ENCODE measurements at places on chromosomes 5 and 9. TPM values are rescaled to one million over a fixed set of nuclear protein-coding genes. Genes with fewer than 3 reads are reported as not detected.

TRIM36 gene
- total RNA-seq = 0.18 TPM

TAF11L9 gene
- not detected for total RNA-seq

DNA sequence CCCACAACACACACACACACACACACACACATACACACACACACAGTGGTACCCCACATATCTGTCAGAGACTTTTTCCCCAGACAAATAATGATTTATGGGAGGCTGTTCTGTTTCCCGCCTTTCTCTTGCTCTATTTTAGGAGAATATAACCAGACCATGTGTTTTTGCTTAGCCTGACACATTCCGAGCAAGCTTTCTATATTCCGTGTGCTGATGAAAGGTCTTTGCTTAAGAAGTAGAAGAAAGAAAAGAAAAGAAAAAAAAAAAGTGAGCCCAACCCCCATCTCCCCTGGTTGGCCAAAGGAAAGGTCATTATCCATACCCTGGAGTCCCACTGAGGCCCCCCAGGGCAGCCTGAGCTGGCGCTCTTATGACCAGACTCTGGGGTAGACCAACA is 338.6 kb downstream of the SLIT3 start:
- H3K4me3 ChIP-seq = no peak overlapping the region
- no peak overlapping the region for H3K27ac ChIP-seq
- no peak for DNase-seq
- H3K27me3 ChIP-seq = no peaks in the 10 kb centered on the region
- no peaks in the 10 kb centered on the region for H3K36me3 ChIP-seq
- no peaks in the 10 kb centered on the region for H3K4me1 ChIP-seq

- no peaks in the 10 kb centered on the region for H3K36me3 ChIP-seq
- H3K27ac ChIP-seq = no peak overlapping the region
- H3K27me3 ChIP-seq = peaks cover 27% of the 10 kb centered on the region
- no peaks in the 10 kb centered on the region for H3K4me1 ChIP-seq
Measured at GRCh38 chr9:38622951-38623350, 2.6 kb upstream of the ANKRD18A start.

GRCh38 chr5:163350083-163350482 is 87.3 kb upstream of the CCNG1 start:
- H3K4me1 ChIP-seq = no peaks in the 10 kb centered on the region
- H3K27me3 ChIP-seq = no peaks in the 10 kb centered on the region
- no peak overlapping the region for H3K27ac ChIP-seq

RNF208 gene
- not detected for total RNA-seq

PCDH12 gene
- total RNA-seq = 0.18 TPM

GRCh38 chr9:134519375-134520070 is 122.1 kb upstream of the COL5A1 start:
- peaks cover 5% of the 10 kb centered on the region for H3K27me3 ChIP-seq
- H3K36me3 ChIP-seq = no peaks in the 10 kb centered on the region
- peaks cover 6% of the 10 kb centered on the region for H3K4me1 ChIP-seq
- no peak overlapping the region for H3K27ac ChIP-seq

GRCh38 chr5:44001675-44002380 is 387.4 kb downstream of the FGF10 start:
- peak overlapping the region; percentile 87 for H3K27ac ChIP-seq
- H3K4me1 ChIP-seq = peaks cover 10% of the 10 kb centered on the region
- no peaks in the 10 kb centered on the region for H3K36me3 ChIP-seq
- no peak overlapping the region for H3K4me3 ChIP-seq
- H3K27me3 ChIP-seq = no peaks in the 10 kb centered on the region

GRCh38 chr5:133271606-133272005 is 219.8 kb downstream of the HSPA4 start:
- H3K36me3 ChIP-seq = no peaks in the 10 kb centered on the region
- H3K4me1 ChIP-seq = no peaks in the 10 kb centered on the region
- H3K4me3 ChIP-seq = no peak overlapping the region
- peaks cover 30% of the 10 kb centered on the region for H3K27me3 ChIP-seq

DNA sequence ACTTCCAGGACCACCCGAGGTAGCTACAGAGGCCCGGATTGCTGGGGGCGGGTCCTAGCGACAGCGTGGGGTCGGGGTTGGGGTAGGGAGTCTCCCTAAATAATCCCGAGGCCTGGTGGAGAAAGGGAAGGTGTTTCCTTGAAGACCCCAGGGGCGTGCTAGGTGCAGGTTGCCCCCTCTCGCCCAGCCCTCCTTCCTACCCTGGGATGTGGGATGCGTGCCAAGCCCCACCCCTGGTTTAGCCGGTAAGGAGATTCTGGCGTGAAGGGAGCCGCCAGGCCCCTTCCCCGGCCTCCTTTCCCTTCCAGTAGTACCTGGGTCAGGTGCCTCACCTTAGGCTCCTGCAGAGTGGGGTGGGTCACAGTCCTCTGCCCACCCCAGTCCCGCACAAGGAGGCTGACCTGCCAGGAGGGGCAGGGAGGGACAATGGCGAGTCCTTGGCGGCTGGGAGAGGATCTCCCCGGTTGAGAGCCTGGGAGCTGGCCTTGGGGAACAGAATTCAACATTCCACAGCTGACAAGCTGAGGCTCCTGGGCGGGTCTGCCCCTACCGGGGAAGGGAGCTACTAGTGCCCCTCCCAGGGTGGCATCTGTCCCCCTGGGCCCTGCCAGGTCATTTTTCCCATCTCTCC is 674 bp downstream of the TSPAN17 start:
- no peak for DNase-seq
- no peaks in the 10 kb centered on the region for H3K27me3 ChIP-seq
- peak overlapping the region; percentile 76 for H3K4me3 ChIP-seq
- H3K27ac ChIP-seq = peak overlapping the region; percentile 51
- peaks cover 3% of the 10 kb centered on the region for H3K36me3 ChIP-seq
- peaks cover 10% of the 10 kb centered on the region for H3K4me1 ChIP-seq

DNA sequence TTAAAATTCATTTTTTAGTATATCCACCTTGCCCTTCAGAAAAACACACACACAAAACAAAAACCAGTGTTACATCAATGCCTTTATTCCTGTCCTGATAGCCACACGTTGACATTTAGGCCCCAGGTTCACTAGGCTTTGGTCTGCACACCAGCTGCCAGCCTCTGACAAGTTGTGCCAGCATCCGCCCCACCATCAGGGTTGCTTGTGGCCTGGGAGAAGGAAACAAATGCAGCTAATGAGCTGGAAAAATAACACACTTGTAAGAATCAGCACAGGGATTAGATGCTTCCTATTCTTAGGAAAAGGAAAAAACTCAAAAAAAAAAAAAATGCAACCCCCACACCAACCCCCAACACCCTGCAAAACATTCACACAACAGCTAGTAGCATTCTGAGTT is 404.0 kb upstream of the GRIA1 start:
- H3K27ac ChIP-seq = no peak overlapping the region
- H3K27me3 ChIP-seq = no peaks in the 10 kb centered on the region
- no peak overlapping the region for H3K4me3 ChIP-seq
- H3K4me1 ChIP-seq = no peaks in the 10 kb centered on the region
- H3K36me3 ChIP-seq = no peaks in the 10 kb centered on the region

- DNase-seq = no peak
- H3K27me3 ChIP-seq = no peaks in the 10 kb centered on the region
- no peaks in the 10 kb centered on the region for H3K36me3 ChIP-seq
- H3K4me3 ChIP-seq = no peak overlapping the region
- peak overlapping the region; percentile 82 for H3K27ac ChIP-seq
Measured at GRCh38 chr5:173310218-173310769, 17.9 kb downstream of the STC2 start.
